ENCODE measurements at places on chromosomes 2 and 18.

DNA sequence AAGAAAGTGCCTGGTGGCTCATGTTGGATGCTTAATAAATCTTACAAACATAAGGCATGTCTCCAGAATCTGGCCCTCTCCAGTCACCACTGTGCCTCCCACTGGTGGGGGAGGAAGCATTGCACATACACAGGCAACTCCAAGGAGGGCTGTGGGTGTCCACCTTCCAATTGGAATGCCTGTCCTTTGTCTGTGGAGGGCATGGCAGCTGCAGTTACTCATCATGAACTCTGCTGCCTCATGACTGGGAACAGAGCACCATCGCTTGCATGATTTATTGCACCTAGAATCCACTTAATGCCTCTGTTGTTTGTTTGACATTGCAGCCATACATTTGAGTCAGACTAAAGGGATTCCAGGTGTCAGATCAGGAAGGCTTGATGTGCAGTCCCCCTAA lies 278.9 kb downstream of the PRKCE start:
- no peak for DNase-seq

DNA sequence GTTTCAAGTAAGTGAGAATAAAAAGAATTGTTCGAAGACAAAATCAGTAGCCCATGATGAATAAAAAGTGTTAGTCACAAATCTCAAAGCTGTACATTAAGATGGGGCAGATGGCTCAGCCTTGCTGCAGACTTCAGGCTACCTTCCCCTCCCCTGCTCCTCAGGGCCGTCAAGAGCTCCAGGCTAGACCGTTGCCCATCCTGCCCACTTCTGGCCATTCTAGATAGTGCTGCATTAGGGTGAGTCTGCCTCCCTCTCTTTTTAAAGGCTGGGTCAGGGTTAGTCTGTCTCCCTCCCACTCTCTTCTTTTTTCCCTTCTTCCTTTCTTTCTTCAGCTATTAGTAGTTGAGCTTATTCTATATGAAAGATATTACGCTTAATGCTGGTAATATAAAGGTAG lies 86.0 kb downstream of the MAPRE2 start:
- no peak for DNase-seq

DNA sequence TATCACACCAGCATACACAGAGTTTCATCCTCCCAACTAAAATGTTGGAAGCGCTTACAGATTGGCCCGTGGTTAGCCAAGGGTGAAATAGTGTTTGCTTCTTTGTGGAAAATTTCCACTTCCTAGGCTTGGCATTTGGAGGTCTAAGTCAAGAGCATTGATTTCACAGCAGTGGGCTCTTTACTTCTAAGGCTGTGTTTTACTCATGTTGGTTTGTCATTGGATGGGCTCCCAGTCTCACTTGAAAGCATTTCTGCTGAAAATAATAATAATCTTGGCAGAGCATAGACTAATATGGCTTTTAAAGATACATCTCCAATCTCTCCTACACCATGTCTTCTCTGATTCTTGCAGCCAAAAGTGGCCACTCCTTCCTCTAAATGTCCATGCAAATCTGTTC lies 82.9 kb downstream of the DYNAP start:
- DNase-seq: no peak

GRCh38 chr2:182038576-182038975 lies 52.9 kb downstream of the PPP1R1C start:
- DNase-seq: no peak

GRCh38 chr18:76515576-76515975 lies 20.5 kb upstream of the ZNF516 start:
- no peak for DNase-seq

DNA sequence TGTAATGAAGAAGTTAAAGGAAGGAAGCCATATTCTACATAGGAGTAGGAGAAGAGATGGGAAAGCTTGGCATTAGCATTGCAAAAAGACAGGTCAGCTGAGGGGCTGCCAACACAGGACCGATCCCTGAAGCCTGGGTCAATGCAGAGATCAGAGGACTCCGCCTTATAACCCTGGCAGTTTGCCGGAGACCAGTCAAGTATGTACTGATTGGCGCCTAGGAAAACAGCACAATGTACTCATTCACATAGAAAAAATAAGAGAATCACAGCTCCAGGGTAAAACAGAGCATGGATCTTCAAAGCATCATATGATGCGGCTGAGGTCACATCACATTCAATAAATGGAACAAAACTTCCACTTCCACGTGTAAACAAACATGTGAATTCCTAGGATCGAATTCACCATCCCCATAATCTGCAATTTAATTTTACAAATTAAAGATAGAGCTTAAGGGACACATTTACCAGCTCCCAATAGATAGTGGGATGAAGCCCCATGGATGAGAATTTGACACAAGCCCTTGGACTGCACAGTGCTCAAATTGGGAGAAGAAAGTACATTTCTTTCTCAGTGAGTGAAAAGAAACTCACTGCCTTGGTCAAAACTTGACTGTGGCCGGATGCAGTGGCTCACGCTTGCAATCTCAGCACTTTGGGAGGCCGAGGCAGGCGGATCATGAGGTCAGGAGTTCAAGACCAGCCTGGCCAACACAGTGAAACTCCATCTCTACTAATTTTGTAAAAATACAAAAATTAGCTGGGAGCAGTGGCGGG lies 135.0 kb upstream of the KLHL14 start:
- no peak for DNase-seq

GRCh38 chr2:164896634-164897355 lies 55.2 kb upstream of the COBLL1 start:
- no peak for DNase-seq

DNA sequence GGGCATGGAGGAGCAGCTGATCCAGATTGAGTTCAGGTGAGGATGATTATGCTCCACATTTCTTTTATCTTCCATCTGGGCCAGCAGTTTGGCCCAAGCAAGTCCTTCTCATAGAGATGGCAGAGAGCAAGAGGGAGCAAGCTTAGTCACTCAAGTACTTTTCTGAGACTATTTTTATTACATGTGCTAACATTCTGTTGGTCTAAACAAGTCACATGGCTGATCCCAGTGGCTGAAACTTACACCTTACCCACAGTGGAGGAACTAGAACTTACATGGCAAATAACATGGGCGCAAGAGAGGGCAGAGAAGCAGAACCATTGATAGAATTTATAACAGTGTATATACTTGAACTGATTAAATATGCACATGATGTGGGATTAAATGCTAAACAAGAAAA lies 105.7 kb downstream of the KYNU start:
- no peak for DNase-seq

DNA sequence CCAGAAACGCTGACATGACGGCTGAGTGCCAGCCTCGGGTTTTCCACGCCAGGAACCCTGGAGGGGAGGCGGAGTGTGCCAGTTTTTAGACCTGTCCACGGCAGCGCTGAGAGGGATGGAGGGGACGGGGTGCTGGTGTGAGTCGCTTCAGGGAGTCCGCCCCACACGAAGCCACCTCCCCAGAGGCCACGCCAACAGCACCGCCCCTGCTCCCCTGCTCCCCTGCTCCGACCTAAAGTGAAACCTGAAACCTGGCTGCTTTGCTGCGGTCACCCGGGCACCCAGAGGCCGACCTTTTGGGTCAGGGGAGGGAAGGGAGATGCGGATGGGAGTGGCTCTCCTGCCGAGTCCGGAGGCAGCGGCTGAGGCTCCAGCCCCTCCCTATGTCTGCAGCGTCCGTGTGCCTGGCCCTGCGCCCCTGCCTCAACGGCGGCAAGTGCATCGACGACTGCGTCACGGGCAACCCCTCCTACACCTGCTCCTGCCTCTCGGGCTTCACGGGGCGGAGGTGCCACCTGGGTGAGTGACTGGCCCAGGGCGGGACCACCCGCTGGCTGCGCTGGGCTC lies 38.1 kb downstream of the SNED1 start:
- no peak for DNase-seq

GRCh38 chr2:62587592-62587991 lies 81.6 kb upstream of the TMEM17 start:
- no peak for DNase-seq

GRCh38 chr18:72922895-72923294 lies 55.1 kb upstream of the NETO1 start:
- no peak for DNase-seq

DNA sequence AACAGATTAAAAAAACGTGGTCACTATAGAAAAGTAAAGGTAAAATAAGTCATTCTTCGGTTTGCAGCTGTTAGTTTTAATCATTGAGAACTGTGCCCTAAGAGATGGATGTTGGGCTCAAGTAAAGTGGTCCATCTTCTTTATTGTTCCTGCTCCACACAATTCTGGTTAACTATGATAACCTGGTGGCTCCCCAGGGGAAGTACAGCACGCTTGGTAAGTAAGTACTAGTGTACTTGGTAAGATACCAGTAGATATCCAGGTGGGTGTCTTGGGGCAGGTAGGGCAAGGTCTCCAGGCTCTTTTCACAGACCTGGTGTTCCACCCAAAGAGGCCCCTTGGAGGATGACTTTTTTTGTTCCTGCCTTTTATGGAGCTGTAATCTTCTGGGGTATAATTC lies 31.6 kb upstream of the DLX2 start:
- no peak for DNase-seq

- DNase-seq: no peak
Measured at GRCh38 chr2:15756882-15757819, 165.5 kb downstream of the DDX1 start.

- no peak for DNase-seq
Measured at GRCh38 chr2:28780496-28780895, 28.9 kb downstream of the PPP1CB start.

GRCh38 chr2:122858075-122858702 lies 1102.7 kb downstream of the TSN start:
- DNase-seq: no peak

DNA sequence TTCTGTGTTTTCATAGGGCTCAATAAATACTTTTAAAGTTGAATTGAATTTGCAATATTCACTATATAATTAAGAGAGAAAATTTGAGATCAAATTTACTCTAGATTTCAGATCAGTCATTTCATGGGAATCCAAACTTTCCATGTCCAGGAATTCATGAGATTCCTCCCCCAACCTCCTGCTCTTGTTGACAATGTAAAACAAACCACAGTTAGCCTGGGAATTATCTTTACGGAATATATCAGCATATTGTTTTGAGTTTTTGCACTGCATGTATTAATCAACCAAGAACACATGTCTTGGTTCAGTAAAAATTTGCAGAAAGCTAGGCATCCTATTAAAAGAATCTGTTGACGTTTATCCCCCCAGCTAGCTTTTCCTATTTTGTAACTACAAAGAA lies 42.3 kb downstream of the CYP1B1 start:
- no peak for DNase-seq

GRCh38 chr2:139773720-139774277 lies 993.6 kb upstream of the NXPH2 start:
- DNase-seq: peak; percentile 27

DNA sequence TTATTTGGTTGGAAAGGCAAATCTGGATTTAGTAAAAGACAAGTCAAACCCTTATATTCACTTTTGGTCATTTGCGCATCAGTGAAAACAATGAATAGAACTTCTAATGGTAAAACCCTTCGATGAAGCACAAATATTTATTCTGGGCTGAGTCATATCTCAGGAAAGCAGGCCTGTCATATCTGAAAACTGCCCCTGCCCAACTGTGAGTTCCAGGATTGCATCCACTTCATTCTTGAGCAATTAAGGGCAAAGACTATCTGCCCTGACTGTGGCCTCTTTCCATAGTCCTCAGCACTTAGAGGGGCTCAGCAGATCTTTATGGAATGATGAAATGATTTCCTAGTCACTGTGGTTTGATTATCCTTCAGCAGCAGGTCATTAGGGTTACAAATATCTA lies 795.2 kb upstream of the ID2 start:
- no peak for DNase-seq

- no peak for DNase-seq
Measured at GRCh38 chr2:106363791-106364190, 104.4 kb downstream of the RGPD3 start.

DNA sequence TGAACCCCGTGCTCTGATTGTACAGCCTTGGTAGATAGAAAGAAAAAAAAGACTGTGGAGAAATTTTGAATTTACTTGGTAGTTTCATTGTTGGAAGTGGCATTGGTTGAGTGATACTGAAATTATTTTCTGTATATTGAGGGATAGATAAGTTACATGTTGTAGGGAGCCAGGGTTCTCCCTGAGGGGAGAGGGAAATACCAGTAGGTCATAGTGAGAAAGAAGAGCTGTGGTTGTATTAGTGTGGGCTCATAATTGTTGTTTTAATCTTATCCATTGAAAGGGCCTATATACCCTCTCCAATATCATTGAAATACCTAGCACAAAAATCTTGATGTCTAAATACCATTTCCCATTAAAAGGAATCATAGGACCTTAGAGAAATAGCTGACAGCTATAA lies 16.9 kb upstream of the RAB31 start:
- DNase-seq: no peak

- DNase-seq: no peak
Measured at GRCh38 chr2:6231166-6231565, 539.0 kb downstream of the SOX11 start.

DNA sequence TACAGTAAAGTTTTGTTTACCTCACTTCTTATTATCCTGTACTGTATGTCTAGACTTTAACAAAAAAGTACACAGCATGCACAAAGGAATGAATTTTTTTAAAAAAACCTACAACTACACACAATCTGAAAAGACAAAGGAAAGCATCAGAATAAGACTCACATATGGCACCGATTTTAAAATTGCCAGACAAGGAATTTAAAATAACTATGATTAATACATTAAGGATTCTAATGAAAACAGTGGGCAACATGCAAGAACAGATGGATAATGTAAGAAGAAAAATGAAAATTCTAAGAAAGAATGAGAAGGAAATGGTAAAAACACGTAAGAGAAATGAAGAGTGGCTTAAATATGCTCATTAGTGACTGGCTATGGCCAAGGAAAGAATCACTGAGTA lies 638.2 kb downstream of the FBXO15 start:
- no peak for DNase-seq

Data from SK-N-SH (cell line).